ENCODE measurements at places on chromosomes 5 and 9.

- DNase-seq, result no peak
These were observed 47.7 kb upstream of the FUBP3 start for GRCh38 chr9:130531670-130532069.

DNA sequence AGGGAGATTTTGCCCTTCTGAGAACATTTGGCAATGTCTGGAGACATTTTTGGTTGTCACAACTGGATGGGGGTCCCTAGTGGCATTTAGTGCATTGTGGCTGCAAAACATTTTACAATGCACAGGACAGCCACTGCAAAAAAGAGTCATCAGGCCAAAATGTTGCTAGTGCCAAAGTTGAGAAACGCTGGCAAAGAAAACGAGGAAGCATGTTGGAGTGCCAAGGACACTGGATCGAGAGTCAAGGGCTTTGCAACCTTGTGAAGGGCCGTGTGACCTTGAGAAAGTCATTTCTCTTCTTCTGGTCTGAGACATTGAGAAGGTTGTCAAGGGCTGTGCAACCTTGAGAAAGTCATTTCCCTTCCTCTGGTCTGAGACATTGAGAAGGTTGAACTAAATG is 45.7 kb upstream of the FRRS1L start:
- DNase-seq, result no peak

- DNase-seq, result no peak
These were observed 10.4 kb downstream of the CCDC127 start for GRCh38 chr5:207599-207998.

DNA sequence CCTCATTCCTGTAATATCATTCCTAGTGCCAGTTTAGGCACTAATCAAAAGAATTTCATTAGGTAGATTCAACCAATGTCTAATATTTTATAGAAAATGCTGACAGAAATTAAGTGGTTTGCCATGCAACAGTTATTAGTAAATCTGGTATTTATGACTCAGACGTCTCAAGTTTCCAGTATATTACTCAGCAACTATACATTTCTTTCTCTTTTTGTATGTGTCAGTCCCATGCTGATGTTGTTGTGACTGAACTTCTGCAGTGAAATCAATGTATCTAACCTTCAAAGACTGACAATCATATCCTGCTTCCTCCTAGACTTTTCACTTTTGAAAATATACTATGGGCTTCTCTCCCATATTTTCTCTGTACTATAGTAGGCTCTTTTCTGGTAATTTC is 822.5 kb downstream of the NR2F1-AS1 start:
- no peak for DNase-seq

DNA sequence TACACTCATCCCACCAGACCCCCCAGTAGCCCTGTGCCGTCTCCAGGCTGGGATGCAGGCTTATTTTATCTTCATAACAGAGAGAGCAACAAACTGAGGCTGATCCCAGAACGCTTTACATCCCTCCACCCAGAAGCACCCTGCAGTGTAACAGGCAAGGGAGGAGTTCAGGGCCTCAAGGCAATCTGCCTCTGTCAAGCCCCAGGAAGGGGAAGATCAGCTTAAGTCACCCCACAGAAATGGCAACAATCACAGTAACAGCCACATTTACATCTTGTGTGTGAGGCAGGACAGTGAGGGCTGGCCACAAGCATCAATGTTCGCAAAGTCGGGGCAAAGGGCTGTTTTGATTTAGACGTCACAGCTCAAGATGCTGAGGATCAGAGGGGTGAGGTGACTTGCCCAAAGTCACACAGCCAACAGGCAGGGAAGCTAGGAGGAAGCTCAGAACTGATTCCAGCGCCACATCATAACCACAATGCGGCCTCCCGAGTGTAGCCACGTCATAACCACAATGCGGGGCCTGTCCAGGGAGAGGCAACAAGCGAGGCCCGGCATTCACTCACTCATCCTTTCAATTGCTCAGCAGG is 14.4 kb downstream of the STK10 start:
- DNase-seq, result no peak

- no peak for DNase-seq
These were observed 41.9 kb upstream of the ITGA2 start for GRCh38 chr5:52947208-52947607.

- no peak for DNase-seq
These were observed 36.4 kb downstream of the PARP8 start for GRCh38 chr5:50702615-50703366.

DNA sequence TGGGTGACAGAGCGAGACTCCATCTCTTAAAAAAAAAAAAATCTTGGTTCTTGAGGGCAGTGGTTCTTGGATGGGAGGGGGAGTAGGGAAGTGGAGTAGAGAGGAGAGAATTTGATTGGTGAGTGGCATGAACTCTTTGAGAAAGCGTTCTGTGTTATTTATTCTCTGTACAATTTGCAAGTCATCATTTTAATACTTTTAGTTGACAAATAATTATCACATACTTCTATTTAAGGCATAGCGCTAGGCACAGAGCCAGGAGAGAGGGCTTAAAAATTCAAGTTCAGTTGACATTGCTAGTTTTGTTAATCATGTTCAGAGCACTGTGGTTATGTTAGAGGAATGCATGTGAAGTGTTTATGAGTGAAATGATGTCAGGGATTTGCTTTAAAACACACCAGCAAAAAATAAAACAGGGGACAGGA is 24.6 kb downstream of the HSDL2 start:
- DNase-seq, result no peak

DNA sequence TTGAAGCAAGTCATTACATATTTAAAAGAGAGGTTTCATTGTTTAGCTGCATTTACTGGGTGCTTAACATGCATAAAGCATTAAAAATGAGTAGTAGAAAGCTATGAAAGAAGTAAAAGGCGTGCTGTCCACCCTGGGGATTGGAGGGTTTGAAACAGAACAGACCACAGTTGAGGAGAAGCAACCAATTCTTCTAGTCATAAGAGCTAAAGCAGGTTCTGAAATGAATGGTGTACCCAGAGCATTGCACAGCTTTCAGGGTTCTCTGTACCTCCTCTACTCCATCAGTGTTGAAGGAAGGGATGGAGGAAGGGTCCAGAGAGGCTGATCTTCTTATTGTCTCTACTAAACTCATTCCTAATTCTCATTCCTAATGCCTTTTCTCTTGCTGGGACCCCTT is 68.9 kb downstream of the SH3RF2 start:
- no peak for DNase-seq

- DNase-seq, result no peak
These were observed 4.6 kb upstream of the GLE1 start for GRCh38 chr9:128499920-128500319.

DNA sequence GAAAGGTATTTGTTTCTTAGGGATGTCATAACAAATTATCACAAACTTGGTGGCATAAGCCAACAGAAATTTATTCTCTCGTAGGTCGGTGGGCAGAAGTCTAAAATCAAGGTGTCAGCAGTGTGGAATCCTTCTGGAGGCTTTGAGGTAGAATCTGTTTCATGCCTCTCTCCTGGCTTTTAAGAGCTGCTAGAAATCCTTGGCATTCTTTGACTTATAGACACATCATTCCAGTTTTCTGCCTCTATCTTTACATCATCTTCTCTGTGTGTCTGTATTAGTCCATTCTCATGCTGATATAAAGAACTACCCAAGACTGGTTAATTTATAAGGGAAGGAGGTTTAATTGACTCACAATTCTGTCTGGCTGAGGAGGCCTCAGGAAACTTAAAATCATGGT is 488.1 kb upstream of the PAPPA start:
- no peak for DNase-seq

GRCh38 chr9:38178237-38178636 is 109.2 kb upstream of the SHB start:
- no peak for DNase-seq

GRCh38 chr5:3220638-3221288 is 374.9 kb upstream of the IRX1 start:
- DNase-seq, result no peak

GRCh38 chr9:20200581-20200980 is 411.7 kb upstream of the SLC24A2 start:
- DNase-seq, result no peak
